ENCODE measurements at places on chromosomes 6 and 20.

GRCh38 chr6:11493974-11494373 is 43.6 kb upstream of the TMEM170B start:
- DNase-seq: no peak

- DNase-seq: no peak
Measured at GRCh38 chr6:93786474-93787330, 367.3 kb upstream of the EPHA7 start.

- DNase-seq: no peak
Measured at GRCh38 chr20:7333841-7334240, 566.4 kb downstream of the BMP2 start.

- DNase-seq: no peak
Measured at GRCh38 chr6:45619211-45619760, 241.6 kb upstream of the SUPT3H start.

- no peak for DNase-seq
Measured at GRCh38 chr6:169082817-169083507, 170.7 kb downstream of the THBS2 start.

- no peak for DNase-seq
Measured at GRCh38 chr20:2022163-2022562, 28.3 kb upstream of the PDYN start.

GRCh38 chr6:153074761-153075160 is 56.3 kb downstream of the RGS17 start:
- DNase-seq: no peak

DNA sequence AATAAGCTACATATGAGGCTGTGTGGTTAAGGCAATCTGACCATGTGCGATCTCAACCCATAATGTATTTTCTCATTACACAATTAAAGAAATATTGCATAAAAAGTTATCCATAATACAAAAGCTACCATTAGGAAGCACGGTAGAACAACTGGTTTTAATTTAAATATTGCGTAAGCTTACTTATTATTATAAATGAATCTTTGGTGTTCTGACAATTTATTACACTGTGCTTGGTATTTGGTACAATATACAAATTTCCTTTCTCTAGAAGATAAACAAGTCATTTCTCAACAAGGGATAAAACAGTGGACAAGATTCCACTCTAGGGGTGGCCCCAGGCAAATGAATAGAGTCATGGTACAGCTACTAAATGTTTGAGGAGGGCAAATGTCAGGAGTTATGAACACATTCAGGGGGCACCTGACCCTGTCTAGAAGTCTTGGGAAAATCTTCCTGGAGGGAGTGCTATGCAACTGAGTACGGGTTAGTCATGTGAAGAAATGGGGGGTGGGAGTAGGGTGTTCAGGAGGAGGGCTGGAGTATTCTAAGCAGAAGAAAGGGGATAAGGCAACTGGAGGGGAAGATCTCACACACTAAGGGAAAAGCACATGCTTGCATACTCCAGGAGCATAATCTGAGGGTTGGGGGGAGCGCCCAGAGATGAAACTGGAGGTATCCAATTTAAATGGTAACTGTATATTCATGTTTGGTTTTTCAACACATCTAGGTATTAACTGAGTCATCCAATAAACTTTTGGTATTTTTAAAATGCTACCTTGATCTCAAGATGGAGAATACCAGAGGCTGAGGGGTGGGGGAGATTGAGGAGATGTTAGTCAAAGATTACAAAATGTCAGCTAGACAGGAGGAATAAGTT is 296.9 kb upstream of the SGK1 start:
- DNase-seq: no peak

- DNase-seq: no peak
Measured at GRCh38 chr6:166625356-166625755, 1.7 kb downstream of the RPS6KA2 start.

DNA sequence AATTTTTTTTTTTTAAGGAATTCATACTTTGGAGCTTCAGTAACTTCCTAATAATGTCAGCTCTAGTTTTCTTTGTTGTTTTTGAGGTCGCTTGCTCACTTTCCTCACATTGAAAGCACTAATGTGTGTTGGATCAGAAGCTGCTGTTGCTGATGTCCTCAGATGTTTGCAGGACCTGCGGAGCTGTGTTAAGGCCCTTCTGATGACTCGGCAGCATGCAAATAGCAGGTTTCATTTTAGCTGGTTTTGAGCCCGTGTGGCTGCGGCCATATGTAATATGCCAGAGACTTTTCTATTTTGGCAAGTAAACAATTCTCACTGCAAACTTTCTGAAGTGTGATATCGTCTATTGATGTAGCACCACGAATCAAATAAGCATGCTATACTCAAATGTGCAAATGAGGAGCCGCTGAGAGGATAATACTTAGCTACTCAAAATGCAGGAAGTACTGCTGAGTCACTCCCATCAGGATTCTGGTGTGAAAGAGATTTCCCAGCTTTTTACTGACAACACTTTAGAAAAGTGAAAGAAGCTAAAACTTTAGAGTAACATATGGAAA is 187.8 kb downstream of the SASH1 start:
- DNase-seq: no peak

GRCh38 chr20:63857764-63858392 is 3.4 kb upstream of the ABHD16B start:
- DNase-seq: no peak

- no peak for DNase-seq
Measured at GRCh38 chr6:163661272-163661671, 246.8 kb downstream of the QKI start.

GRCh38 chr20:13220904-13221297 is at the start of gene ISM1:
TSS of gene ISM1 (plus strand) at chr20:13221274. CDS start at chr20:13221777, 503 bp downstream.
- no peak for DNase-seq

- DNase-seq: no peak
Measured at GRCh38 chr6:139763468-139764210, 389.2 kb upstream of the CITED2 start.

DNA sequence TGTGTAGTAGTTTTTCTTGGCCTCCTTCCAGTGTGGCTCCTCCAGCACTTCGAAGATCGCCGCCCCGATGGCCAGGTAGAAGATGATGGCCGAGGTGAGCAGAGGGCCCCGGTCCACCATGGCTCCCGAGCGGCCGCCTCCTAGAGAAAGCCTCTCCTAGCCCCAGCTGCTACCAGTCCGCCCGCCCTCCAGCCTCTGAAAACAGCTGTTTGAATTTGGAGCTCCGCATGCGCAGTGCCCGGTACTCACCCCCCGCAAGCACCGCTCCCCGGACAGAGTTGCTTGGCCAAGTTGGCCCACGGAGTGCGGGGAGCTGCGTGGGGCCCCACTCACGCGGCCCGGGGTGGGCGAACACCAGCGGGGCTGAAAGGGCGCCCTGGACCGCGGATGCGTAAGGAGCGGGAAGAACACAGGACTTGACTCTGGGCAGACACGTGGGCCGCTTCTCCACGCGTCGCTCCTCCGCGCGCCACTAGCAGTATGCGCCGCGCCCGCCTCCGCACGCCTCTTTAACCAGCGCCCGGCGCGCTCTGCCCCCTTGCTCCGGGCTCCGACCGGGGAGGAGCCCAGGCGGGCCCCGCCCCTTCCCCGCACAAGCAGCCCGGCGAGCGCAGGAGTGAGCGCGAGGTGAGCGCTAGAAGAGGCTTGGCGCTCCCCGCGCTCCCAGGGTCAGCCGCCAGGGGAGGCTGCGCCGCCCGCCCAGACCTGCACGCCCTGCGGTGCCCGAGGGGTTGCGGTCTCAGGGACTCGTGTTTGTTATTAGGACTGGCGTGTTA is at the start of gene KCNK5:
TSS of gene KCNK5 (minus strand) at position 484 of the 776 bp plus-strand sequence. CDS start at position 120, 364 bp downstream.
- peak; percentile 44 for DNase-seq

DNA sequence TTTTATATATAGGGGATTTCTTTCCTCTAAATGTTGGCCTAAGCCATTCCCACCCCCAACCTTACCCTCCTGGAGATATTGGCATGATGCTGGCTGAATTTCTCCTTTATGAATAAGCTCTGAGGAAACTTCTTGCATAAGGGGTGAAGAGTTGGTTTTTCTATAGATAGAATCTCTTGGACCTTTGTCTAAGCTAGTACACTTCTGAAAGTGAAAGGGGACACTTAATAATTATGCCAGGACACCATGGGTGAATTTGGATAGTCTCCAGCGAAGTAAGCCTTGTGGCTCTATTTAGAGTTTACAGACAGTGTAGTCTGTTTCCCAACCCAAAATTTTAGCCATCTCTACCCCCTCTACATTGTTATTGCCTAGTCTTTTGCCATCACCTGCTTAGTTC is 27.1 kb upstream of the FABP7 start:
- no peak for DNase-seq

DNA sequence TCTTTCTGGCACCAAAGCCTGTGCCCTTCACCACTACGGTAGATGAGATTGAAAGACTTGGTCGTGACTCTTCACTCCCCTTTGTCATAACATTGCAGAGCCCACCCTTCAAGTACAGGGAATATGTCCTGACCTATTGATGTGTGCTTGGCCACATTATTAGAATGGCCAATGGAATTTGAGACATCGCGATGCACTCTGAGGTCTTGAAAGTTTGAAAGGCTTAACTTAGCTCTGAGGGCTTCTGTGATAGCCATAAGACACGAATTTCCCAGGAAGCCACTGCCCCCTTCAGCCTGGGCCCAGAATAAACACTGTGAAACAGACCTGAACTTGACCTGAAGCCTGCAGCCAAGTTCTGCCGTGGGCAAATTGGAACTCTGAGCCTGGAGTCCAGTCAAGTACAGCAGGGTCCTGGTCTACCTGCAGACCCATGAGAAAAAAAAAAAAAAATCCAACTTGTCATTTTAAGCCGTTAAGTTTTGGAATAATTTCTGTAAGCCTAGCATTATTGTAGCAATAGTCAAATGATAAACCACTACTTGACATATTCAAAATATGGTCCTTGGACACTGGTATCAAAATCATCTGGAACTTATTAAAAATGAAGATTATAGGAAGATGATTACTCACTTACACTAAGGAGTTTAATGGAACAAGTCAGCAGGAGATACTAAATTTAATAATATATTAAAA is 36.9 kb upstream of the TRAF3IP2 start:
- no peak for DNase-seq

DNA sequence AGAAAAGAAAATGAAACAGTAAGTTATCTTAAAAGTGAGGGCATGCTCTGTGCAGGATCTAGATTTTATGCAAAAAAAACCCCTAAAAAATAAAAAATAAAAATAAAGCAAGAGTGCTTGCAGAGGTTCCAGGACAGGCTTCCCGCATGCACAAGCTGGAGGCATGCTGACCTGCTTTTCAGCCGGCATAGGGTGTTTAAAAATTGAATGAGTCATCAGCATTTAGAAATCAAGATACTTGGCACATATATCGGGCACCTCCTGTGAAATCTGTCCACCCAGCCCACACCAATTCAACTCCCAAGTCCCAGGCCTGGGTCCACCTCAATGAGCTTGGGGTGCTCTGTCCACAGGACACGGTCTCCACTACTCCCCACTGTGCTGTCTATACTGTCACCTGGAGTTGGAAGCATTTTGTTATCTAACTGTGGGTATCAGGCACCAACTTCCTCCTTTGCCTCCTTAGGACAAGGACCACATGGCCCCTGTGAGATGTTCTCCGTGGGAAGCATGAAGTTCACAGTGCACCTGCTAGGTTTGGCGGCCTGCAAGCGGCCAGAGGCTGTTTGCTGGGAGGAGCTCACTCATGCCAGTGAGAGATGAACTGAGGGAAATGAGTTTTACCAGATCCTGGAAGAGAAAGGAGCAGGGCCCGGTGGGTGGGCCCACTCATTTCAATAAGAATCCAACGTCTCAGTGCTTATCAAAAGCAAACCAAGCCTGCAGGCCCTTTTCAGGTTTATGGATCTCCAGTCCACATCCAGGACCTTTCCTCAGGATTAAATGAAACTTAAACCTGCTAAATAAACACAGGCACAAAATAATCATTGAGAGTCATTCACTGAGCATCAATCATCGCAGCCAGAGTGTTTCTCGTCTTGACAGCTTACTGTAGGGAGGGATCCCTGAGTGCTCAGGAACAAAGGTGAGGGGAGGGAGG is 121.1 kb downstream of the FOXA2 start:
- no peak for DNase-seq

DNA sequence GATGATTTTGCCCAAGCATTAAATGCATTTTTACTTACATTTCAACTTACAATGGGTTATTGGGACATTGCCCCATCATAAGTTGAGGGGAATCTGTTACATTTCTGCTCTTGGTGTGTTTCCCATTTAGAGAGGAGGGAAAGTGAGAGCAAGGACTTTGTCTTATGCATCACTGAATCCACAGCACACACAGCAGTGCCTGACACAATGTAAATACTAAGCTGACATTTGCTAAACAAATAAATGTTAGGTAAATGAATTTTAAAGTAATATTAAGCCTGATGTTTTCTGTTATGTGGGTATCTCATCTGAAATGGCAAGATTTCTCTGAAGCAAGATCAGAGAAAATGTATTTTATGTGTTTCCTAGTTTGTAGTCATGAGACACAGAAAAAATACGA is 143.6 kb upstream of the STXBP5 start:
- no peak for DNase-seq

DNA sequence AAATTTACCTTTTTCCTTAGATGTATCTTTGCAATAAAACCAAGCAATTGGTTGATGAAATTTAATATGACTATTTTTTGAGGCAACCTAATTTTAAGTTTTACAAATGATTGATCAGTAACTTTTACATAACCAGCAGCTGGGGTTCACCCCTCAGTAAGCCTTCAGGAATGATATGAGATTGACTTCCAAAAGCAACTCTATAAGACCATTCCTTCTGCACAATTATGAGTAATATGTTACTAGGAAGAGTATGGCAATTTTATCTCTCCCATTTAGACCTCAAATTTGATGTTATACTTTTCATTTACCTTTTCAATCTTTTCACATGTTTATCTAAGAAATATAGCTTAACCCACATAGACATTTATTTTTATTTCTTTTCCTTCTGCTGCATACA is 1546.3 kb downstream of the HACE1 start:
- DNase-seq: no peak

GRCh38 chr6:79450984-79451383 is 86.2 kb downstream of the LCA5 start:
- no peak for DNase-seq

Measured in GOT3 (cell line).